Activated CD8-positive, alpha-beta memory T cell treated with anti-CD3 and anti-CD28 coated beads for 4 hours (primary cell): ENCODE measurements at places on chromosomes 5 and 9.

DNA sequence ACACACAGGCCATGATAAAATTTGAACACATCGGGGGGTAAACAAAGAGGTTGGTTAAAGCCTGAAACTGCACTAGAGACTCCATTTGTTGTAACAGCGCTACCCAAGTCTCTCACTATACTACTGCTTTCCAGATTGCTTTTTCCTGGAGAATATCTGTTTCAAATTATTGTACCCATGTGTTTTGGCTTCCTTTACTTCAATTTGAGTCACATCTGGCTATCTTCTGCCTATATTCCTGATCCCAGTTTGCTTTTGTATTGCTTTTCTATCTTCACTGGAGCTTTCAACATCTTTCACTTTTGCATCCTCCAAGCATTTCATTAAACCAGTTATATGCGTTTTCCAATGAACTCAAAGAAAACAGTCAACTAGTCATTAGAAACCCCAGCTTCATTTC lies 404.7 kb downstream of the MLLT3 start:
- no peak for DNase-seq

DNA sequence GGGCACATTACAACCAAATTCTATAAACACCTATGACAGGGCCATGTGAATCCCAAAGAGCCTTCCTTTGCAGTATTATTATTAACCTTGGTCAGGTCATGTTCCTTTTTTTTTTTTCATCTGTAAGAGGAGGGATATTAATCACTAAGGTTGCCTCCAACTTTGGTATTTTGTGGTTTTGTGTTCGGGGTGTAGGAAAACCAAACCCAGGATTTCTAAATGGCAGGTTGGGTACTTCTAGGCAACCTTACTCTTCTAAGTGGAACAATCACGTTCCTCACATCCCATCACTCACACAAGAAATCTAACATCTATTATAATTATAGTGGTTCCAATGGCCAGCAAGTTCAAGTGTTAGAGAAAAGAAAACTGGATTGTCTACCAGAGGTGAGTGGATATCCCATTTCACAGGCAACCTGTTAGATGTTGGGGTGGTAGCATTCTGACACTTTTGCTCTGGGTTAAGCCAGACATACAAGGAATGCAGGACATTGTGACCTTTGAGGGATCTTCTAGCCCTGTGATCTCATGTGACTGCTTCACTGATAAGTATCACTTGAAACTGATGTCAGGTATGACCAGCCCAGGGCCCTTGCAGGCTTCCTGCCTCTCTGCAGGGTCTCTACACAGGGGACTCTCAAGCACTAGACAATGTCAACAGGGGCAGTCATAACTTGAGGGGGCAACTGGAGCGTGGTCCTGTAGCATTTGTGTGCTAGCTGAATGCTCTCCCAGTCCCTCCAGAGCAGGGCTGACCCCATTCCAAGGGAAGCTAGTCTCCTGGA lies 126.2 kb upstream of the VLDLR start:
- DNase-seq: no peak

DNA sequence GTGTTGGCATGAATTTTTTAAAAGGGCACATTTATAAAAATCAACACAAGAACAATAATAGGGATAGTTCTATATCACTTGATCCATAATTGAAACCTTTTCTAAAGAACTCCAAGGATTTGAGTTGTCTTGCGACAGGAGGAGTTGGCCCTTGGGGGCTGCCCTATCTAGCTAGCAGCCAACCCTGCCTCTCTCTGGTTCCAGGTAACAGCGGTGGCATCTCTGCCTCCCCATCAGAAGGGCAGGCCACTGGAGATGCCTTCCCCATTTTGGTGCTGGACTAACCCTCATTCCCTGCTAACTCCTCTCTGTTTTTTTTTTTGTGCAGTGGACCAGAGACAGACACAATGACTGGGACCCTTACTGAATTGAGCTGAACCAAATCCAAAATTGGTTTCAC lies 393.0 kb downstream of the MED10 start:
- no peak for DNase-seq

DNA sequence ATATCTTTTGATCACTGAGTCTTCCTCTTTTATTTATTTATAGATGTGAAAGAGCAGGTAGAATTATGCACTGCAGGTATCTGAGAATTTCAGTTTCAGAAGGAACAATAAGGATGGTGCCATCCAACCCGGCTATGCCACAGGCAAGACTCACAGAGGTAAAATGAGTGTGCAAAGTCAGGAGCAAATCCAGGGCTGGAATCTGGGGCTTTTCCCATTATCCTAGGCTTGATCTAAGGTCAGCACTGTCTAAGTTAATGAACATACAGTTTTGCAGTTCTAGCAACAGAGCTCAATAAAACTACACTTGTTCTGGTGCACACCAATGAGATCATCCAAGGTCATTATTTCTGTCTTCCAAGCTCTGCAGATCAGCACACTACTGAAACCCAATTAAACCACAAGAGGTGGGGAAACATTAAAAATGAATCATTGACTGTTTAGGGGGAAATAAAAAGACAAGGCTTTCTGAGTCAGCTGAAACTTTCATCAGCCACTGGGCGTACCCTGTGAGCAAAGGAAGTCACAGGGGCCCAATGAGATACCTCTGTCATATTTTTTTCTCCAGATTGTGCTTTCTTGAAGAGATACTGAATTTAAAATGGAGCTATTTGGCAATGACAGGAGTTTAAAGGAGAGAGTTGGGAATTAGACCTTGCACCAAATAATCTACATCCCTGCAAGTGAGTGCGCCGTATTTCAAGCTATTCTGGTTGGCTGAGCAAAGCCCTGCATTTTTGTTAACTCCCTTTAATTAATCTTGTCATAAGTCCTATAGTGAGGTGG lies 662.2 kb upstream of the ZNF608 start:
- DNase-seq: no peak

- DNase-seq: no peak
Observed at GRCh38 chr9:108654566-108654965, 201.2 kb downstream of the ACTL7B start.

DNA sequence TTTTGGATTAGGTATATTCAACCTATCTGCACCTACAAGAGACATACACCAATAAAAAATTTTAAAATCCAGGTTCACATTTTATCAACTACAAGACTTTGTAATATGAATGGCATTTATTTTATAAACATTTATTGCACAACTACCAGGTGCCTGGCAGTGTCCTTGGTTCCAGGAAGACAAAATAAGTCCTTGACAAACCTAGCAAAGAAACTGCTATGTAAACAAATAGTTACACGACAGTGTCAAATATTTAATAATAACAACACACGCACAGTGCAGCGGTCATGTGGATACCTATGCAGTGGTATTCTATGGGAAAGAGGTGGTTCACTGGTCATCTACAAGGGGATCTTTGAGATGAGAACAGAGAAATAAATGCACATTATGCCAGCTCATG lies 120.7 kb downstream of the MYO10 start:
- DNase-seq: no peak

DNA sequence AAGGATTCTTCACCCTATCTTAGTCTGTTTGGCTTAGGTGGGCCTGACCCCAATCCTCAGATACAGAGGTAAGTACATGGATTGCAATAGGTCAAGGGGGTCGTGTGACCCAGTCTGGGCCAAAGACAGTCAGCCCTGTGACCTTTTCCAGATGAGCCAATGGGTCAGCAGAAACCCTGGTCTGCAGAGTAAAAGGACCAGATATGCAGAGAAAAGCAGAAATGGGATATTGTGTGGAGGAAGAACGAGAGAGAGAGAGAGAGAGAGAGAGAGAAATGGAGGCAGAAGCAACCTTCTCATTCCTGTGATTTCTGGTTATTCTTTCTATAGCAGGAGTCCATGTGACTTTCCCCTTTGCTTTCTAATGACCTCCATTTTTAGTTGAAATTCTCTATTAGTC lies 40.4 kb upstream of the CRB2 start:
- DNase-seq: no peak

GRCh38 chr5:170179626-170180025 lies 53.2 kb upstream of the C5orf58 start:
- no peak for DNase-seq

- DNase-seq: no peak
Observed at GRCh38 chr5:151770383-151771258, 1.1 kb upstream of the G3BP1 start.

- DNase-seq: no peak
Observed at GRCh38 chr5:10995891-10996290, 234.9 kb upstream of the DAP start.

DNA sequence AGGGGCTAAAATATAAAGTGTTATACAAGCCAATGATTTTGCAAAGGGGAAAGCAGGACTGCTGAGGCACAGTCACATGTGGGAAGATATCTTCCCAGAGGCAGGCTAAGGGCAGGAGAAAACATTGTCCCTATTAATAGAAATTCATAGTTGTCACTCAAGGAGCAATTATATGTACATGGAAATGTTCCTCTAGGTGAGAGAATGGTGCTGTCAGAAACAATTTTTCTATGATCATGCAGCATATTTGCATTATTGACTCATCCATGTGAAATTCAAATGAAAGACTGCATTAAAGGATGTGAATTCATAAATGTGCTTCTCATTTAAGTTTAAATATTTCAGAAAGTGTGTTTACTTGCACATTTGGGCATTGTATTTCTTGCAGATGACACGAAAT lies 775.9 kb upstream of the CDH9 start:
- DNase-seq: no peak

GRCh38 chr5:43571237-43571636 lies 14.4 kb upstream of the PAIP1 start:
- DNase-seq: no peak

GRCh38 chr9:83304686-83305085 lies 233.5 kb downstream of the FRMD3 start:
- no peak for DNase-seq

DNA sequence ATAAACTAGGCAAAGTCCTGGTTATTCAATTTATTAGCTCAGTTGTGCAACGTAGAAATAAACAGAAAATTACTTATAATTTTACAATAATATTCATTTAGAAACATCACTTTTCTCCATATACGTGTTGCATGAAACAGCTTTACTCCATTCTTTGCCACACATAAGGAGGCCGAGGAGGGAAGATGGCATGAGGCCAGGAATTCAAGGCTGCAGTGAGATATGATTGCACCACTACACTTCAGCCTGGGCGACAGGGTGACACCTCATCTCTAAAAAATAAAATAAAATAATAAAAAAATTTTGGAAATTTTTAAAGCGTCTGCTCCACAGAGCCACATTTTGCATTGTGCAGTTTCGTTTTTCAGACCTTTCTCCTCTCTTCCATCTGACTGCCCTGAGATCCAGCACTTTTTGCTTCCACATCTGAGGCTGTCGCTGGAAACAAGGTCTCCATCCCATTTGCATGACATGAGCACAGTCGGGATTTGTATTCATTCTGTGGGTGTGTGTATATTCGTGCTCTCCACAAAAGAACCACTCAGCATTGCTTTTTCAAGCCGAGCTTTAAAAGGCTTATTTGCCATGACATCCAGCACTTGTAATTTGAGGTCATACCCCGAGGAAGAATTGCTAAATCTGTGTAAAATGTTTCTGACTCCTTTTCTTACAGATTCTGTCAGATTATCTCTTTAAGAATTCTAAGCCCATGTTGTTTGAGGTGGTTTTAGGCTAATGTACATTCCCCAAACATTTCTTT lies 98.6 kb upstream of the MSX2 start:
- DNase-seq: no peak

- no peak for DNase-seq
Observed at GRCh38 chr9:96149533-96150280, 152.3 kb downstream of the HSD17B3 start.

- no peak for DNase-seq
Observed at GRCh38 chr5:140576776-140577201, 12.2 kb downstream of the SLC35A4 start.

DNA sequence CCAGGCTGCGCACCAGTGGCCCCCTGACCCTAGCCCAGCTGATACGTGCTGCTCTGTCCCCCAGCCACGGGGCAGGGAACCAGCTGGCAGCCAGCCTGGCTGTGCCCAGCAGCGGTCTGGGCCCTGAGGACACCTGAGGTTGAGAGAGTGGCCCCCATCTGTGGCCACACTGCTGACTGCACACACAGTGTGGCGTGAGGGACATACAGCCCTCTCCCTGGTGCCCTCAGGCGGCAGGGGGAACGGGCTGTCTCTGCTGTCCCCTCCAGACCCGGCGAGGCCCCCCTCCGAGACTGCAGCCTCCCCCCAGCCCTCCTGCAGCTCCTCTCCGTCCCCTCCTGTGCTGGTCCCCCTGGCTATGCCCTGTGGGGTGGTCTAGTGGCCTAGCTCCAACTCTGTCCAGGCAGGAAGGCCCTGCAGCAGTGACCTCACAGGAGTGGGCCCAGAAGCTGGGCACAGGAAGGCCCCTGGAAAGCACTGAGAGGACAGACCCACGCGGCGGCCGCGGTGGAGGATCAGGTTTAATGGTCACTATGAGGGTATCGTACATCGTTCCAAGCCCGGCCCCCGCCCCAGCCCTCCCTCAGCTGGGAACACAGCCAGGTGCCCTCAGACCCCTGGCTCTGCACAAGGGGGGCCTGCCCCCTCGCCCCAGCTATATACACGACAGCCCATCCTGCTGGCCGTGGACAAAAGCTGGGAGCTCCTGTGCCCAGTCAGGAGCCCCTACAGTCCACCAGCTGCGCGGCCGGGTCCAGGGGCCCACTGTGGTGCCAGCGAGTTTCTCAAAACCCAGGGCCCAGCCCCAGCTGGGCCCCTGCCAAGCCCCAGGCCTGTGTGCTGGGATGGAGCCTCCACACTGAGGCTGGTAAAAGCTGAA lies 6.8 kb upstream of the ENTPD8 start:
- DNase-seq: no peak

- no peak for DNase-seq
Observed at GRCh38 chr5:76836181-76836580, 13.6 kb upstream of the S100Z start.

DNA sequence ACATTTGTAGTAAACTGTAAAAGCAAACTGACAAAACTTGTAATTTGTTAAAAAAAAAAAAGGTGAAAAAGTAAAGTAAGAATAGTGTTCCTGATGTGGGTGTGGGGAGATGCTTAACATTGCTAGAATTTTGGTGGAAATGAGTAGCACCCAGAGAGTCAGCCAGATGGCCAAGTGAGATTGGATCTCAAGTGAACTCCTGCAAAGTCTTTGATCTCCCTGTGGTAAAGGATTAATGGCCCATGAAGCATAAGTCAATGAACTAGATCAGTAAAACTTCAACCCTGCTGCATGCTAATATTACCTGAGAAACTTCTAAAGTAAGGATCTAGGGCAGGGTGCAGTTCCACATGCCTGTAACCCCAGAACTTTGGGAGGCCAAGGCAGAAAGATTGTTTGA lies 19.0 kb upstream of the FAM169A start:
- no peak for DNase-seq

GRCh38 chr5:22598796-22599195 lies 254.3 kb downstream of the CDH12 start:
- DNase-seq: no peak

DNA sequence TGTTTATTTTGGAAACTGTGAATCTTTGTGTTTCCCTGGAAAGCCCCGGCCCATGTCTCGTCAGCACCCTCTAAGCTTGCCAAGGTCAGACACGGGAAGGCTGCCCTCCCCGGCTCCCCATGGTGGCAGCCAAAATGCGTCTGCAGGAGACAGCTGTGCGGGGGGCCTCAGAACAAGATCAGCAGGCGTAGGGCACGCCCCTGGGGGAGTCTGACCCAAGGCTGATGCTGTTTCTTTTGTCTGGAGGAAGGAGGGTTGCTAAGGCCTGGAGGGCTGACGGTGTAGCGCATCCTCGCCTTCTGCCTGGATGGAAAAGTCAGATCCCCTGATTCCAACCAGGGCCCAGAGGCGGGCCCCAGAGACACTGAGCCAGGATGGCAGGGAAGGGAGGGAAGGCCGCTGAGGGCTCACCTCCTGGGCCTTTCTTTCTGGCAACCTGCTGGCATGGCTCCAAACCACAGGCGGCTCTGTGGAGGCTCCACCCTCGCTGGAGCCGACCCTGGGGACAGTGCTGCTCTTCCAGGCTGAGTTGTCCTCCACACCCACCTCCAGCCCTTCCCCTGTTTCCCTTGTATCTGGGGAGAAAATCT lies 57.2 kb downstream of the OLFM1 start:
- DNase-seq: no peak

- no peak for DNase-seq
Observed at GRCh38 chr9:136119061-136119882, 597 bp upstream of the TMEM250 start.
